BJ (cell line): ENCODE measurements at places on chromosomes 1 and 21. TPM values are rescaled to one million over a fixed set of nuclear protein-coding genes. Genes with fewer than 3 reads are reported as not detected.

DNA sequence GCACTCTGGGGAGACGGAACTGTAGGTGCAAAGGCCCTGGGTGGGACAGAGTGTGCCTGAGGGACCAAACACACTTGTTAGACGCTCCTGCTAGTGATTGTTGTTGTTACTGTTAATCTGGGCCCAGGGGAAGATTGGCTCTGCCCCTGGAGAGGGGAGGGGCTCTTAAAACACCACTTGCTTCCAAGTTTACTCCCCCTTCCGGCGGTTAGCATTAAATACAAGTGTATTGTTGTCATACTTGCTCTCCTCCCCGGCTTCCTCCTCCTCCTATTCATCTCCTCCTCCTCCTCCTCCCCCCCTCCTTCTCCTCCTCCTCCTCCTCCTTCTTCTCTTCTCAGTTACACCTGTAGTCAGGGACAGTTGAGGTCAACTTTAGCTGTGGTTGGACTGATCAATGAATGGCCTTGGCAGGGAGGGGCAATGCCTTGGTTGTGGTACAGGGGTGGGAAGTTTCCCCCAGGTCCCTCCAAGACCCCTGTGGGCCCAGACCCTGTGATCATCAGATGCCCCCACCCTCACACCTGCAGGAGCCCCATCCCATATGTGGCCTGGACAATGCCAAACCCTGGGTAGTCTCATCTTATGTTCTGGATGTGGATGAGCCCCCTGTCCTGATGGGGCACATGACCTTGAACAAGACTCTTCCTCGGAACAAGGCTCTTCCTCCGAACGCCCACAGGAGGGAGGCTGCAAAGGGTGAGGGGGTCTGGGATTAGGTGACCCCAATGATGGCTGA lies 217.3 kb downstream of the PTPRU start:
- peak; percentile 2 for DNase-seq

GRCh38 chr1:58660105-58660504 lies 39.8 kb downstream of the MYSM1 start:
- DNase-seq: no peak

DNA sequence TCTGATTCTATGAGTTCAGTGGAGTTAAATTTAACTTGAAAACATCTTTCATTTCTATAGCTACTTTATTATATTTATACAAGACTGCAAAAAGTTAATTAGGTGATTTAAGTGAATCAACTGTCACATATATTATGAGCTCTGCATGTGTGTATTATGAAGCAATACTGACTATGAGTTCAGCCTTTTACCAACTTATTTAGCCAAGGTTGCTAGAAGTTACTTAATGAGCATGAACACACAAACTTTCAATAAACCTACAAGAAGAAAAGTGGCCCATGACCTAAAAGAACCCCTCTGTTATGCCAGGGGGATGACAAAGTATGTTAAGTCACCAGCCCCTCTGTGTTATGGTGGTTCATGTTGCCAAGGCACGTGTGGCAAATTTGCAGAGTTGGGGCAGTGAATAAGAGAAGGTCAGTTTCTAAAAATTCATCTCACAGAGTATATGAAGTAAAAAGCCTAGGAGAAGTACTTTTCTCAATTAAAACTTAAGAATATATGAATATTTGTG lies 86.7 kb upstream of the LYPLAL1 start:
- no peak for DNase-seq

GRCh38 chr1:216739793-216740192 lies 16.6 kb upstream of the ESRRG start:
- DNase-seq: no peak

GRCh38 chr1:113207019-113207418 lies 134.0 kb downstream of the LRIG2 start:
- DNase-seq: no peak

DNA sequence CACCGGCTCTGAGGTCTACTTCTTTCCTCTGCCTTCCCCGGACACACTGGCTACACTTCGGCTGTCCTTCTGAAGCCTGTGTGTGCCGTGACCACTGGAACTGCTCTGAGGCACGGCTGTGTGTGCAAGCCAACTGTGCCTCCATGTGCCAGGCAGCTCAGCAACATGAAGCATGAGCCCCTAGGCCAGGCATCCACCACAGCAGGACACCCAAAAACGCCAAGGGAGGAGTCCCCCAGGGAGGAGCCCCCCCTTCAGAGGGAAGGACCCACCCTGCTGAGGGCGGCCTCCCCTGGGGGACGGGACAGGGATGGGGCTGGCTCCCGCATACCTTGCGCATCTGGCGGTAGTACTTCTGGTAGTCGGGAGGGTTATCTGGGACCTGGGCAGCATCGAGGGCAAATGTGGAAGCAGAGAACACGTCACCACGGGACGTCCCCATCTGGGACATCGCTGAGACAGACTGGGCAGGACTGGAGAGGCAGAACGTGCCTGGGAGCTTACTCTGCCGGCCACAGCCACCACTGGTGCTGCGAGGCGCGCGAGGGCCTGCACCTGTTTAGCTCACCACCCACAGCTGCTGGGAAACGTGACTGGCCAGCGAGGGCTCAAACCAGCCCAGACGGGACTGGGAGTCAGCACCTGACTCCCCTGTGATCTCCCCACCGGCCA lies 20.5 kb downstream of the LSS start:
- DNase-seq: no peak

DNA sequence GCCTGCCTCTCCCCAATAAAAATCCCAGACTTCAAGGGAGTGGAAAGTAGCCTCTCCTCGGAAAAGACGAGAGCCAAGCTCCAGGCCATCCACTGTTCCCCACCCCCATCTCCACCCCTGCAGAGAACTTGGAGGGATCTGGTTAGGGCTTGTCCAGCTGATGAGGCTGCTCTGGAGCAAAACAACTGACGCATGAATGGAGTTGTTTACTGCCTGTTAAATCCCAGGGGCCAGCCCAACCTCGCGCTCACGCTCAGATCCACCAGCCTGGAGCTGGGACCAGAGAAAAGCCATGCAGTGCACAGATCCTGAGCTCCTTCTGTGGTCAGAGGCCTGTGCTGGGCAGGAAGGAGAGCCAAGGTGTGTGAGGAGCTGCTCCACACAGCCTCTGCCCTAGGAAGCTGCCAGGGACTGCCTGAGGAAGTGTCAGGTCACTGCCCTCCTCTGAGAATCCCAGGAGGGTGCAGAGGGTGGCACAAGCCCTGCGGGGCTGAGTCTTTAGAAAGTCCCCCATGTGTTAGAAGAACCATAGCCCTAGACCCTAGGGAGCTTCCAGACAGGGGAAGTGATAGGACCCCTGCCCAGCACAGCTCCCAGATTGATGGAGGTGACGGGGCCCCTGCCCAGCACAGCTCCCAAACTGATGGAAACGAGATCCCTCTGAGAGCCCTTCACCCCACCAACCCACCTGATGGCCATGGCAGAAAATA lies 109.0 kb upstream of the IPO9 start:
- peak; percentile 68 for DNase-seq

DNA sequence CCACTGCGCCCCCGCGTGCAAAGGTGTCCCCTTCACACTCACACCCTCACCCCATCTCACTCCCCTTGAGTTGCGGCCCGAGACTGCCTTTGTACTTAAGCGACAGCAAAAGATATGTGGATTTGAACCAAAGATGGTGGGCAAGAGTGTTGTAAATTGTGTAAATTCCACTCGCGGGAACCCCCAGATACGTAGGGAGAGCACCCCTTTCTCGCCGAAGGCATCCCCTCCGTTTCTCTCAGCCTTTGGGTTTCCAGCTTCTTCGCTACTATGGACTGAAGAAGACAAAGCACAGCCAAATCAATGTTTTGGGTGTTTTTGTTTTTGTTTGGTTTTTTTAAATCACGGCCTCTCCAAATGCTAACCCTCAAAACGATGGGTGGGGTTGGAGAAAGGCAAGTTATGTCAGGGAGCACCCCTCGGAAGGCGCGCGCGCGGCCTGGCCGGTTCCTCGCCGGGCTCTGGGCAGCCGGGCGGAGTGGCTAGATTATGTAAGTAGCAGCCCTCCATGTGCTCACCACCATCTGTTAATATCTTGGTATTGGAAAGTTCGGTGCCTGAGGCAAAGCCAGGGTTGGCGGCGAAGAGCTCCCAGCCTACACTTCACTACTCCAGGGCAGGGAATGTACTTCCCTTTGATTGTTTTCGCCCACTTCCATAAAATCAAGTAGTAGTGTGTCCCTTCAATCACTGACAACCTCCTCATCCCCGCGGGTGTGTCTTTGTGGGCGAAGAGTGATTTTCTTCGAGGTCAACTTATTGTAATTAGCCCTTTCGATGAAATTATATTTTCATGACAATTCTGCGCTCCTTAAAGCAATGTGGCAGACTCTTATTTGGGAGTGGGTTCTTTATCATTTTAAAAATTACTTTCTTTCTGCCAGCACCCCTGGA lies 4.0 kb upstream of the PROX1 start:
- DNase-seq: no peak

GRCh38 chr1:55318116-55318817 lies 103.1 kb upstream of the USP24 start:
- DNase-seq: no peak

DNA sequence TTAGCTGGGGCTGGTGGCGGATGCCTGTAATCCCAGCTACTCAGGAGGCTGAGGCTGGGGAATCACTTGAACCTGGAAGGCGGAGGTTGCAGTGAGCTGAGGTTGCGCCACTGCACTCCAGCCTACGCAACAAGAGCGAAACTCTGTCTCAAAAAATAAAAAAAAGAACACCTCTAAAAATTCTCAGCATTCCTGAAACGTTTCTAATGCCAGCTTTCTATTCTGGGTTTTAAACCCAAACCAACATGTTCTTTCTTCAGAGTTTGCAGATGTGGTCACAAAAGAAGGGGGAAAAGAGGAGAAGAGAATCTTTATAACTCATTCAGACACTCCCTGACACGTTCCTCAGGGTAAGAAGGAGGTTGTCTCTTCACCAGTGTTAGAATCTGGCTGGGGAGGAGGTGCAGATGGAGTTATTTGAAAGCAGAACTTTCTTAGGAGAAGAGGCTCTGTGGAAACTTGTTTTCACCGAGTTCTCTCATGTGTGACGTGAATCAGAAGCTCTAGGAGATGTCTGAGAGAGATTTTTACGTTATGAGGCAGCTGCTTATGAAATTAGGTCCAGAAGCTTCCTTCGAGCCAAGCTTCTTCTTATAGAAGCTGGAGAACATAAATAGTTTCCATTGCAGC lies 17.8 kb upstream of the CNR2 start:
- DNase-seq: peak; percentile 78

- DNase-seq: no peak
Observed at GRCh38 chr1:93597709-93598108, 83.9 kb downstream of the BCAR3 start.

DNA sequence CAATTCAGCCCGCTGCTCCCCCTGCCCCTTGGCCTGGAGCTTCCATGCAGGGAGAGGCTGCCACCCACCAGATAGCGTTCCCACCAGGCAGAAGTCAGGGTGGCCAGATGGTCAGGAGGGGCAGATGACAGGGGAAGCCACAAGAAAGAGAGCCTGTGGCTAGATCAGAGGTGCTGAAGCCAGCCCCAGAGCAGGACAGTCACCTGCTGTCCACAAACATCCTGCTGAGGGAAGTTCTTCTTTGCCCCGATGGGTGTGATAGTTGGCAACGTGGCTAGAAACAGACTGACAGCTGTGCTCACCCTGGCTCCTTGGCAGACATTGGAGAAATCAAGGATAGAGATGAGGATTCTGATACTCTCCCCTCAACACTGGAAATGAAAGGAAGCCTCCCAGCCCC lies 27.2 kb upstream of the SRP9 start:
- no peak for DNase-seq

Gene PTGER3
- 0.60 TPM in 2 replicates for polyA plus RNA-seq

Gene UBASH3A
- polyA plus RNA-seq: not detected in 2 replicates

Gene TSEN15
- 39.4 and 65.5 TPM in 2 replicates for polyA plus RNA-seq

Gene PEA15
- 937 and 1,035 TPM in 2 replicates for polyA plus RNA-seq

Gene NTRK1
- polyA plus RNA-seq: 0.02 TPM in 1 of 2 replicates, not detected in the other

Gene GUCA2A
- polyA plus RNA-seq: not detected in 2 replicates

Gene C1orf116
- not detected in 2 replicates for polyA plus RNA-seq
